Activated CD8-positive, alpha-beta T cell treated with anti-CD3 and anti-CD28 coated beads, Interleukin-2, amount 10 ng/mL, durations not matched to agents 7 days and 5 days (primary cell): ENCODE measurements at places on chromosomes 12 and 14. TPM values are rescaled to one million over a fixed set of nuclear protein-coding genes. Genes with fewer than 3 reads are reported as not detected.

DNA sequence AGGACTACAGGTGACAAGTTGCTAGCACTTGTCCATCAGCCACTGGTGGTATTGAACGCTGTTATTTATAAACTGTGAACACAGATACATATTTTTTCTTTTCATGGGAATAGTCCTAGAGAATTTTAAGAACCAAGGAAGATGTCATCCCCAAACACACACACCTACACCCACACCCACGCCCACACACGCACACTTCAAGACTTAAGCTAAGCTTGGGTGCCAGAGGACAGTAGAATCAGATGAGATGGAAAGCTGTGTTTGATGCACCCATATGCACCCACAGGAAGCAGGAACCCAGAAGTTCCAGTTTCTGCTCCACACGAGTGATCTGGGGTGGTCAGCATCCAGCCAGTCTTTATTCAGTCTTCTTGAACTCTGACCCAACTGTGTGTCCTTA lies 348.3 kb downstream of the KCNH5 start:
- H3K4me3 ChIP-seq, result no peak overlapping the region
- H3K27me3 ChIP-seq, result no peaks in the 10 kb centered on the region
- DNase-seq, result no peak
- H3K4me1 ChIP-seq, result no peaks in the 10 kb centered on the region
- no peaks in the 10 kb centered on the region for H3K36me3 ChIP-seq

DNA sequence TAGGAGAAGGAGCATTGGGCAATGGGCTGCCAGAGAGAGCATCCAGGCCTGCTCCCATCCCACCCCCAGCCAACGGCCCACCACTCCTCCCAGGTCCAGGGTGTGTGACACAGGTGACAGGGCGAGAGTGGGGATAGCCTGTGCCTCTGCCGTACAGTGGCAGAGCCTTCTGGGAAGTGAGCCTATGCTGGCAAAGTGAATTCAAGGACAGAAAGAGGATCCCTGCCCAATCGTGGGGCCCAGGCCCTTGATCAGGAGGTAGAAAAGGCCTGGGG lies 553 bp upstream of the KRT79 start:
- H3K27ac ChIP-seq, result peak overlapping the region; percentile 66
- peaks cover 39% of the 10 kb centered on the region for H3K4me1 ChIP-seq
- no peaks in the 10 kb centered on the region for H3K36me3 ChIP-seq
- no peak for DNase-seq
- H3K4me3 ChIP-seq, result no peak overlapping the region

- H3K27me3 ChIP-seq, result no peaks in the 10 kb centered on the region
- H3K4me1 ChIP-seq, result no peaks in the 10 kb centered on the region
- H3K27ac ChIP-seq, result no peak overlapping the region
- no peak for DNase-seq
- H3K36me3 ChIP-seq, result no peaks in the 10 kb centered on the region
Observed at GRCh38 chr14:55715889-55716288, 135.9 kb downstream of the KTN1 start.

GRCh38 chr12:124160097-124160756 lies 134.7 kb upstream of the RFLNA start:
- no peak for DNase-seq
- no peaks in the 10 kb centered on the region for H3K27me3 ChIP-seq
- H3K36me3 ChIP-seq, result peaks cover 2% of the 10 kb centered on the region
- H3K4me1 ChIP-seq, result no peaks in the 10 kb centered on the region

- no peak for DNase-seq
- H3K27ac ChIP-seq, result no peak overlapping the region
- no peak overlapping the region for H3K4me3 ChIP-seq
- no peaks in the 10 kb centered on the region for H3K27me3 ChIP-seq
- peaks cover 4% of the 10 kb centered on the region for H3K36me3 ChIP-seq
- no peaks in the 10 kb centered on the region for H3K4me1 ChIP-seq
Observed at GRCh38 chr12:113889076-113889475, 77.0 kb downstream of the RBM19 start.

DNA sequence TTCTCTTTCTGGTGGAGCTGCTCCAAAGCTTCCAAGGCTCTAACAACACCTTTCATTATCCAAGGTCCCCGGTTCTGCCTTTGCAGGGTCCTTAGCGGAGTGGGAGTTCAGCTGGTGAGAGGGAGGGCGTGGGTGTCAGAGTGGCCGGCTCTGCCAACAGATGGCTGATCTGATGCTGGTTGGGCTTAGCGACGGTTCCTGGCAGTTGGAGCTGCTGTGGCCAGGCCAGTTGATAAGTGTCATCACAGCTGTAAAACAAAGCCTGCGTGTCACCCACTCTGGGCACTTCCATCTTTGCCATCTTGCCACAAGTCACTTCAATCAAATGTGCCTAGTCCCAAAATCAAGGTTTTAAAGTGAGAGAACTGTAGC lies 36.3 kb downstream of the RIN3 start:
- peak overlapping the region; percentile 15 for H3K27ac ChIP-seq
- H3K36me3 ChIP-seq, result peaks cover 26% of the 10 kb centered on the region
- no peaks in the 10 kb centered on the region for H3K27me3 ChIP-seq
- peaks cover 58% of the 10 kb centered on the region for H3K4me1 ChIP-seq
- no peak for DNase-seq
- H3K4me3 ChIP-seq, result no peak overlapping the region

- no peak overlapping the region for H3K4me3 ChIP-seq
- no peak overlapping the region for H3K27ac ChIP-seq
- no peaks in the 10 kb centered on the region for H3K36me3 ChIP-seq
- H3K27me3 ChIP-seq, result peaks cover 18% of the 10 kb centered on the region
- H3K4me1 ChIP-seq, result no peaks in the 10 kb centered on the region
Observed at GRCh38 chr14:101336183-101336582, 225.1 kb upstream of the DIO3 start.

GRCh38 chr14:104140463-104141331 lies 2.3 kb downstream of the KIF26A start:
- no peak overlapping the region for H3K4me3 ChIP-seq
- H3K36me3 ChIP-seq, result no peaks in the 10 kb centered on the region
- H3K27me3 ChIP-seq, result peaks cover 9% of the 10 kb centered on the region
- H3K4me1 ChIP-seq, result peaks cover 10% of the 10 kb centered on the region
- DNase-seq, result no peak

DNA sequence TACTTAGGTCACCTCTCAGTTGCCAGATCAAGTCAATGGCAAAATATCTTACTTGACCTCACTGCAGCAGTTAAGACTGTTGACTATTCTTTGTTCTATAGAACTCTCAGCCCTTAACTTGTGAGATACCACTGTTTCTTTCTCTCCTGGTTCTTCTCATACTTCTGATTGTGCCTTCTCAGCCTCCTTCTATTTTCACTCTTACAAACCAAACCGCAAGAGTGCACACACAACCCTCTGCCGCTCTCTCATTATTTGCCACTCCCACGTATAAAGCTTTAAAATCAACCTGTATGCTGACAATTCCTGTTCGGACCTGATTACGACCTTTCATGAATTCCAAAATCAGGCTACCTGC lies 4.5 kb downstream of the E2F7 start:
- H3K4me1 ChIP-seq, result peaks cover 38% of the 10 kb centered on the region
- no peak overlapping the region for H3K27ac ChIP-seq
- H3K36me3 ChIP-seq, result peaks cover 72% of the 10 kb centered on the region
- H3K4me3 ChIP-seq, result no peak overlapping the region

GRCh38 chr12:61490526-61491498 lies 769.4 kb upstream of the USP15 start:
- H3K36me3 ChIP-seq, result no peaks in the 10 kb centered on the region
- H3K27me3 ChIP-seq, result no peaks in the 10 kb centered on the region

DNA sequence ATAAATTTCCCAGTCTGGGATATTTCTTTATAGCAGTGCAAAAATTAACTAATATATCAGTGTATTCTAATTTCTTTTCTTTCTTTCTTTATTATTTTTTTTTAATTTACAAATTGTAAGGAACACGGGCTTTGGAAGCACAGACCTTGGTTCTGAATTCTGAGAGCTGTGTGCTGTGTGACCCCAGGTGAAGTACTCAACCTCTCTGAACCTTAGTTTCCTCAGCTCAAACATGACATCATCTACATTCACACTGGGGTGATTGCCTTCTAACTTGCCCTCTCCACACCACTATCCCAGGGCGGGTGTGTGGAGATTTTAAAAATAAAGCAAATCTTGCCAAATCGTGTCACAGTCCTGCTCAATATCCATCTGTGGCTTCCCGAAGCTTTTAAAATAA lies 282.8 kb downstream of the C12orf75 start:
- H3K27me3 ChIP-seq, result peaks cover 2% of the 10 kb centered on the region
- no peaks in the 10 kb centered on the region for H3K36me3 ChIP-seq
- no peak overlapping the region for H3K27ac ChIP-seq
- no peaks in the 10 kb centered on the region for H3K4me1 ChIP-seq
- no peak for DNase-seq

GRCh38 chr12:9648701-9649531 lies 20.6 kb upstream of the CLEC2D start:
- H3K4me3 ChIP-seq, result peak overlapping the region; percentile 88
- peaks cover 56% of the 10 kb centered on the region for H3K4me1 ChIP-seq
- H3K27me3 ChIP-seq, result peaks cover 2% of the 10 kb centered on the region
- H3K36me3 ChIP-seq, result peaks cover 72% of the 10 kb centered on the region
- no peak for DNase-seq
- H3K27ac ChIP-seq, result peak overlapping the region; percentile 100

Gene DEPDC4
- total RNA-seq, result 1.6 TPM

Gene LTBR
- total RNA-seq, result not detected

Gene SYCP3
- total RNA-seq, result 2.0 TPM

Gene KRT2
- total RNA-seq, result not detected

Gene KRT83
- total RNA-seq, result not detected

Gene ATF1
- 35.4 TPM for total RNA-seq

Gene RND1
- total RNA-seq, result 2.5 TPM

Gene TMTC1
- total RNA-seq, result not detected
